ENCODE measurements at places on chromosomes 13 and 19.

GRCh38 chr19:57664269-57665127 is 4.2 kb upstream of the ZSCAN4 start:
- no peak for DNase-seq

DNA sequence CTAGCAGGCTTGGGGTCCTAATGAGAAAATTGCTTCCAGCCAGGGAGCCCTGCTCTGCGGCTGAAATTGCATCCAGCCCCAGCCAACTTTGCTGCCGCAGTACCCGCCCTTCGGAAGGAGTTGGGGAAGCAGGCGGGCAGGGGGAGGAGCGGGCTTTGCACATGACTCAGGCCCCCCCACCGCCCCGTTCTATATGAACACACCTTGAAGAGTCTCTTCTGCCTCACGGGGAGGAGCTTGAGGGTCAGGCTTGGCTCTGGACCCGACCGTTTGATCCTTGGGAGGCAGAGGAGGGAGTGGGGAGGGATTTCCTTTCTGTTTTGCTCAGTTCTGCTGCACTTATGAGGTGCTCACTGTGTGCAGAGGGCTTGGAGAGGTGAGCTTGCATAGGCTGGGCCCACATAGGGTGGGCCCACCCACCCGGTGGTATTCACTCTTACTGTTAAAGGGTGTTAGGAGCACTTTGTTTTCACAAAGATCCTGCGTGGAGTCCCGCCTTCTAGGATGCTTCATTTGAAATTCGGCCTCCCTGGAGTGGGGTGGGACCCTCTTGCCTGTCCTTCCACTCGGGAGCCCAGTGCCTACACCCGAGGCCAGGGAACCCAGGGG is 46.5 kb downstream of the LYL1 start:
- no peak for DNase-seq

DNA sequence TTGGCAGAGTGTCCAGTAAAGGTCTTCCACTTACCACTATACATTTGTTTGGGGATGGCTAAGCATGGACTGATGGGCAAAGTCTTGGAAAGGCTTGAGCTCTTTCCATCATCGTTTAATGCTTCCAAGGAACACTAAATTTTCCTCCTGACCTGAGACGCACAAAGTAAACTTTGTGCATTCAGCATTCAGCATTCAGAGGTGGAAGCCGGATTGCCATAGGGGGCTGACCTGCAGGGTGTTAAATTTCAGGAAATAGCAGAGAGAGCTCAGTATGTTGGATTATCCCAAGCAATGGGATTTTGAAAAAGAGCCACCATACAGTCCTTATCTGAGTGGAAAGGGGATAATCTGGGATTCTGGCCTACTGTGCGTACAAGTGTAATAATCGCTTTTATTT is 14.0 kb downstream of the ZNF552 start:
- no peak for DNase-seq

GRCh38 chr13:65594298-65594781 is 1635.8 kb downstream of the PCDH9 start:
- no peak for DNase-seq

GRCh38 chr13:33331962-33332361 is 46.4 kb upstream of the STARD13 start:
- DNase-seq = no peak

GRCh38 chr13:58729361-58729760 is 1097.8 kb downstream of the PCDH17 start:
- DNase-seq = no peak

DNA sequence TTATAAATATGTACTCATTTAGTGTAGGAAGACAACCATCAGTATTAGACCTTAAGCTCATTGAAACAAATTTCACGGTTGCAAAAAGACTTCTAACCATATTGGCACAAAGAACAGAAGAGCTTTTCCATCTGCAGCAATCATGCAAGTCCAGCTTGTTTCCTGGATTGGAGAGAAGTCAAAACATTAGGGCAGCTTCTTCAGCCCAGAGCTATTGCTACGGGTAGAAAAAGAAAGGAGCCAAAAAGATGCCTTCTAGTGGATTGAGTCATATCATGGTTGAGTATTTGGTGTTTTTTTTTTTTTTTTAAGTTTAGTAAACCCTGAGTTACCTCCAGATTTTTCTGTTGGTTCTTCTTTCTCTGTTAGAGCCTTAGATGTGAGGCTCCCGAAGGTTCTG is 99.8 kb downstream of the WDFY2 start:
- DNase-seq = no peak

GRCh38 chr13:20526664-20527063 is 1.0 kb upstream of the CRYL1 start:
- DNase-seq = no peak

- DNase-seq = no peak
Measured at GRCh38 chr13:100811928-100812327, 137.3 kb upstream of the TMTC4 start.

DNA sequence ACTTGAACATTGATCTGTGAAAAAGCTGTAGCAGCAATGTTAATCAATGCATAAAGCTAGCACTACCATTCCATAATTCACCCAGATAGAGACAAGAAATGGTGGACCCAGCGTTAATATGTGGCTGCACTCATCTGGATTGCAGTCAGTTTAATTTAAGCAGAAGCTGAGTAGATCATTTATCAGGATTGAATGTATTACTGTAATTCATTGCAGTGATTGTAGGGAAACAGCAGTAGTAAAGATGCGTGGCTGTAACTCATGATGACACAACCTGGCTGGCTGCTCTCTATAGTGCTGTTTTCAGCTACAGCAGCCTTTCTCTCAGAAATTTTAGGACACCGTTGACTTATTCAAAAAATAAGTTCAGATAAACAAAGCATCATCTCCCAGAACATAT is 499.5 kb upstream of the SLITRK6 start:
- DNase-seq = no peak

DNA sequence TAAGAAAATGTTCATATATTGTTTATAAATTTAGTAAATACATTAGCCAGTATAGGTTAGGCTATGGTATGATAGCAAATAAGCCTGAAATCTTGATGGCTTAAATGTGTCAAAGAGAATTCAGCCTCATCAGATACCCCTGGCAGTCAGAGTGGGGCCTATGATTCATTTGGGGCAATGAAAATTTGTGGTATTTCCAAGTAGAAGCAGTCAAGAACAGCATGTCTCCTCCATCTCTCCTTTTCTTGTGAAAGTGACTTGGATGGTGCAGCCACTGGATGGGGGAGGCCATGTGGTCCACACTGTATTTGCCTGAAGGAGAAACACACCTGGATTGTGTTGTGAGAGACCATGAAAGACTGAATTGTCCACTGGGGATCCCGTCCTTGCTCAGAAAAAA is 82.7 kb downstream of the DLEU7 start:
- DNase-seq = no peak

DNA sequence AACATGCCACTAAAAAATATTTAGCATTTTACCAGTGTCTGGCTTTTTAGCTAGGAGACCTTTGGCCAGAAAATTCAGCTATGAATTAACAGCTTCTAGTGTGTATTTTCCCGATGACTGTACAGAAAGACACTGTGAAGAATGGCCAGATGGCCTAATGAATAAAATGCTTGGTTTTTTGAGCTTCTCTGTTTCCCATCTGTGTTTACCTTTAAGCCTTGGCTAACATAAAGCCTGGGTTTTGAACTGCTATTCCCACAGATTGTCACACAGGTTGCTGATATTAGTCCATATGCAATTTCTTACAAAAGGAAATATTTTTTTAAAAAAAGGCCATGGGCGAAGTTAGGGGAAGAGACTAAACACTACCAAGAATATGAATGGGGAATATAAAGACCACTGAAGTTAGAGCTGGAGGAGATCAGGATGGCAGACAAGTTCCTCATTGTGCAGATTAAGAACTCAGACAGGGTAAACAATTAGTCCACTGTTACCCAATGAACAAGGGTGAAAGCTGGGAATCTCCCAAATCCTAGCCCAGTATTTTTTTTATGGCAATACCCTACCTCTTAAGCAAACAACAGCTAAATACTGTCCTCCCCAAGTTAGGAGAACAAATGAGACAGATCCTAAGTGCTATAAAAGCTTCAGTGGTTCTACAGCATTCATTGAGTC is 95.1 kb downstream of the DCT start:
- DNase-seq = no peak

- DNase-seq = no peak
Measured at GRCh38 chr13:74557870-74558269, 423.7 kb upstream of the KLF12 start.

- DNase-seq = no peak
Measured at GRCh38 chr13:62038214-62038613, 622.6 kb upstream of the PCDH20 start.

DNA sequence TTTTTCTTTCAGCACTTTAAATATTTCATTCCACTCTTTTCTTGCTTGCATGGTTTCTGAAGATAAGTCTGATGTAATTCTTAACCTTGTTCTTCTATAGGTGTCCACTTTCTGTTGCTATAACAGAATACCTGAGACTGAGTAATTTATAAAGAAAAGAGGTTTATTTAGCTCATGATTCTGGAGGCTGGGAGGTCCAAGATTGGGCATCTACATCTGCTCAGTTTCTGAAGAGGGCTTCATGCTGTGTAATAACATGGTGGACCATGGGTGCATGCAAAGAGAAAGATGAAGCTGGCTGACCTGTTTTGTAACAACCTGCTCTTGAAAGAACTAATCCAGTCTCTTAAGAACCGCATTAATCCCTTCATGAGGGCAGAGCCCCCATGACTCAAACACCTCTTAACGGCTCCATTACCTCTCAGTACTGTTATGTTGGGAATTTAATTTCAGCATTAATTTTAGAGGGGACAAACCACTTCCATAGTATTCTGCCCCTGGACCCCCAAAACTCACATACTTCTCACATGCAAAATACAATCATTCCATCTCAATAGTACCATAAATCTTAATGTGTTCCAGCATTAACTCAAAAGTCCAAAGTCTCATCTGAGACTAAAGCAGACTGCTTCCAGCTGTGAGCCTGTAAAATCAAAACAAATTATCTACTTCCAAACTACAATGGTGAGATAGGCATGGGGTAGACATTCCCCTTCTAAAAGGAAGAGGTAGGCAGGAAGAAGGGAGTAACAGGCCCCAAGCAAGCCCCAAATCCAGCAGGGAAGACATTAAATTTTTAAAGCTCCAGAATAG is 9.6 kb upstream of the FGF9 start:
- DNase-seq = no peak

- DNase-seq = no peak
Measured at GRCh38 chr13:89282241-89282640, 1611.1 kb downstream of the SLITRK5 start.

DNA sequence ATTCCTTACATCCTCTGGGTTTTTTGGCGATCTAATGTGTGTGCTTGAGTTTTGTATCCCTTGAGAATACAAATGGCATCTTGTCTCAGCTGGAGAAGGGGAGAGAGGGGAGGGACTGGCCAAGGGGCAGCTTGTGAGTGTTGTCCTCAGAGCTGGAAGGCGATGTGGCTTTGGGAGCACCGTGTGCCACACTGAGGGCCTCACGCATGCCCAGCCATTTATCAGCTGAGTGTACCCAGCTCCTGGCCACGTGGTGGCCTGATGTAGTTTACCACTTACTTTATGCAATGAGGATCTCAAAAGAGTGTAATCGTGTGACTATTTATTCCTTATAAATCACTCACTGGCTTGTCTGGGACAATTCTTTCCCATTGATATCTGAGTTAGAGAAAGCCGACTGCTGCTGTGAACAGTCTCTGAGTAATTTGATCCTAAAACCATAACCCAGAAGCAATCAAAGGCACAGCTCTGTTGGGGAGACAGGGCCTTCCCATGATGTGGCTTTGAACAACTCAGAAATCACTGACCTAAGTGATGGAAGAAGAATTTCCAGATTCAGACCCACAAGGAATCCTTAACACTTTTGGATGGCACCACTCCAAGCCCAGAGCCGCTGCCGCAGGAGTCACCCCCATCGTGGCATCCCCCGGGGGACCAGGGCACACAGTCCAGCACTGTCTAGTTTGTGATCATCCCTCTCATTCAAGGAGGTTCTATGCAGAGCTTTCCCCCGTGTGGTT is 53.9 kb upstream of the MTIF3 start:
- no peak for DNase-seq

- DNase-seq = no peak
Measured at GRCh38 chr19:36215276-36216123, 594 bp downstream of the ZNF146 start.

- DNase-seq = no peak
Measured at GRCh38 chr13:60327511-60327910, 69.5 kb upstream of the TDRD3 start.

DNA sequence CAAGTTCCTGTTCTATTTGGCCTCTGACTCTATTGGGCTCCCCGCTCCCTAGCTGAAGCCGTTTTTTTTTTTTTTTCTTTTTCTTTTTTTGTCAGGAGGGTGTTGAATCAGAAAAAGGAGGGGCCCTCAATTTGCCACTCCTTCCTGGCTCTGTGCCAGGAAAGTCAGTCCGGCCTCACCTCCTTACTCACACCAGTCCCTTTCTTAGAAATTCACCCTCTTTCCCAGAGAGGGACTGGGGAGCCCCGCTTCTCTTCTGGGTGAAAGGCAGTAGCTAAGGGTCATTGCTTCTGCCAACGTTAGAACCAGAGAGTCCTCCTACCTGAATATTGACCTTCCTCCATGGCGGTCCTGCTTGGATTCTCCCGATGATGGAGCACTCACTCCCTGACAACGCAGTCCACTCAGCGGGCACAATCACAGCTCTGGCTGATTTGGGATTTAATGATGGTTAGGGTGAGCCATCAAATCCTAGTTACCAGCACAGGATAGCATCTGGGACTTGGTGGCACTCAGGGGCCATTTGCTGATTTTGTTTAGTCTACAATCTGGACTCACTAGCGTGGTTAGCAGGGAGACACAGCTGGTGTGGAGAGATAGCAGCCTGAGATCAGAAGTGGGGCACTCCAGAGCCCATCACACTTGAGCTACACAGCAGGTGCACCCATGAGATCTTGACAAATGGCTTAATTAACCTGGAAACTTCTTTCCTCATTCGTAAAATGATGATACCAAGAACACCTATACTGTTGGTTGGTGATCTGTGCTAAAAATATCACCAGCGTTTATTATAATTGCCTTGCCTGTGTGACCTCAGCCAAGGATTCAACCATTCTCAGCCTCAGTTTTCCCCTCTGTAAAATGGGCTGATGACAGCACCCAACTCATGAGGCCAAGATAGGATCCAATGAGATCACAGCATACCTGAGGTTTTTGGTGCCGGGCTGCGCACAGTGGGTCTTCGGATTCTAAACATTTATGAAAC is 2.2 kb downstream of the FCER2 start:
- no peak for DNase-seq

- DNase-seq = peak; percentile 6
Measured at GRCh38 chr13:73235385-73235784, 176.6 kb downstream of the KLF5 start.

- no peak for DNase-seq
Measured at GRCh38 chr13:43089912-43090498, 66.6 kb downstream of the DNAJC15 start.

DNA sequence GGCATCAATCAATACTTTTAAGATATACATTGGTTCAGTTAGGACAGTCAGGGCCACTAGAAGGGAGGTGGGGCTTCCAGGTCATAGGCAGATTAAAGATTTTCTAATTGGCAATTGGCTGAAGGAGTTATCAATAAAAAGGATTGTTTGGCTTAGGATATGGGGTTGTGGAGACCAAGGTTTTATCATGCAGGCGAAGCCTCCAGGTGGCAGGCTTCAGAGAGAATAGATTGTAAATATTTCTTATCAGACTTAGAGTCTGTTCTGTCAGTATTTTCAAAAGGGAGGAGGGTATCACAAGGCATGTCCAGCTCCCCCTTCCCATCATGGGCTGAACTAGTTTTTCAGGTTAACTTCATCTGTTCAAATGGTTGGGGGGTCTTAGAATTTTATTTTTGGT is 77.4 kb upstream of the FARP1 start:
- no peak for DNase-seq

GRCh38 chr13:61778531-61778930 is 362.9 kb upstream of the PCDH20 start:
- no peak for DNase-seq
